ENCODE measurements at places on chromosomes 16 and 17.
A peak's percentile ranks its signal among the peaks of the same experiment; 100 is the strongest.

- no peak for DNase-seq
These were observed 3.1 kb downstream of the ADAD2 start for GRCh38 chr16:84194018-84194417.

DNA sequence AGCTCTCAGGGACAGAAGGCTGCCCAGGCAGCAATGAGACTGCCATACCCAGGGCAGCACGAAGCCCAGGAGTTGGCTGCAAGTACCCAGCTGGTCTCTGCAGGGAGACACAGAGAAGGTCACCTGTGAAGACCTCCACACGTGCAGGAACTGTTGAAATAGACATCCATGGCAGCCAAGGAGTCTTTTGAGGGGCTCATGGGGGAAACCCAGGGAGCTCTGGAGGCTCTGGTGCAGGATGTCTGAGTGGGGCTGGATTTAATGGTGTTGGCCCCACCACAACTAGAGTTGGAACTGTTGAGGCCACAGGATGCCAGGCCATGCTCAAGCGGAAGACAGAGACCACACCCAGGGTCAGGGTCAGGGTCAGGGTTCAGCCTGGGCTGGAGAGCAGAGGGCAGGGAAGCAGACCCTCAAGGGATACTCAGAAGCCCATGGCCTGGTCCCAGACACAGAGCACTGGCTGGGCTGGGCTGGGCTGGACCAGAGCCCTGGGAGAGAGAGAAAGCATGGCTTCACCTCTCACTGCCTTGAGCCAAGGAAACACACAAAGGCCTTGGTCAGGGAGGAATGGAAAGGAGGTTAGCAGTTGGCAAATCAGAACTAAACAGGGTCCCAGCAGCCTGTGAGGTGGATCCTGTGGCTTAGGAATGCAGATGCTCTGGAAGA, 21.4 kb downstream of the PITPNM3 start:
- DNase-seq: no peak

DNA sequence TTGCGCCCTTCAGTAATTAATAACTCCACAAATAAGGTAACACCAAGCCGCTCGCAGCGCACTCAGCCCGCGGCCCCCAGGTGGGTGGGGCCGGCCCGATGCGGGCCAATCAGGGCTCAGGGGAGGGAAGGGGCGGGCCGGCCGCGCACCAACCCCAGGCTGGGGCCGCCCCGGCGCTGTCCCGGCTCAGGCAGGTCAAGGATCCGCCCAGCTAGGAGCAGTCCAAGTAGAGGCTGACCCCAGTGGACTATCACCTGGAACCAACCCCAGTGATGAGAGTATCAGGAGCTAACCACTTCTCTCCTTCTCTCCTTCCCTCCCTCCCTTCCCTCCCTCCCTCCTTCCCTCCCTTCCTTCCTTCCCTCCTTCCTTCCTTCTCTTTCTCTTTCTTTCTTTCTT, 110.8 kb downstream of the C16orf78 start:
- no peak for DNase-seq

- no peak for DNase-seq
These were observed 22.2 kb downstream of the TRPV3 start for GRCh38 chr17:3535253-3535995.

- DNase-seq: peak; percentile 62
These were observed 57.0 kb downstream of the PITPNC1 start for GRCh38 chr17:67434061-67434525.

DNA sequence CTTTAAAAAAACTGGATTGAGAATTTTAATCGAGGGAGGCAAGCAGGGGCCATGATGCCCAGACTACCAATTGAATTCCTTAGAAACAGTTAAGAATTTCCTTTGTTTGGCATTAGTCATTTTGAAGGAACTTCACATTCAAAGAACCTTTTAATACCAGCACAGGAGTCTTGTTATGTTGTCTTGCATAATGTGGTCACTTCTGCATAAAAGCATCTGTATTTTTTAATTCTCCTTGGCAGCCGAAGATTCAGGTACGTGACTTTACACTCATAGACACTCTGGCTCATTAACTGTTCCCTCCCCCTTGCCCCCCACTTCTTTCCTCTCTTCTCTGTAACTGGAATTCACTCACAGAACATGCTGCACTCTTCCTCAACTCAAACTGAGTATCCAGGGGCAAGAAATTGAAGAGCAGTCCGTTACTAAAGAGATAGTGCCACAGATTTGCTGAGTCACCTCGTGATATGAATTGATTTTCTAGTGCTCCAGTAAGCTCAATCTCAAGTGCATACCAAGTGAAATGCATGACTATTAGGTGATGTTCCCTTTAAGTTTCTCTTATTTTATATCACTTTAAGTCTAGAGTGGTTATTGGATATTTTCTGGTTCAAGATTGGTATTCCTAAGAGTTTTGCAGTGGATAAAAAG, 572.2 kb upstream of the SOX9 start:
- no peak for DNase-seq
